NCI-H1694 treated with DMSO at 0.1 percent for 48 hours (cell line): ENCODE measurements at places on chromosomes 2 and 18.

DNA sequence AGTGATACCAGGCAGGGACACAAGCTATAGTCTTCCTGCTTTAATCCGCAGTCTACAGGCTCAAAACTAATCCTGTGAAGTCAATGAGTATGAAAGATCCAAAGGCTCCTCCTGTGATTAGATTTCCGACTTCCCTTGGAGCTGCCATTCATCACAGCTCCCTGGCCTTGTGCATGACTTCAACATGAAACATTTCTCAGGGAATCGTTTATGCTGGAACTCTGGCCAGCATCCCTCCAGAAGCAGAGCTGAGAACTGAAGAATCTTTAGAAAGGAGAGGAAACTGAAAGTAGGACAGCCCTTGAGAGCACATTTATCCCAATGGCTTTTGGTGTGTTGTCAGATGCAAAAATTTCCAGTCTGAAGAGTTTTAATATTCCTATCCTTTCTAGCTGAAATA lies 84.3 kb upstream of the SESTD1 start:
- no peak for DNase-seq

GRCh38 chr18:66210875-66211274 lies 393.0 kb downstream of the CDH19 start:
- no peak for DNase-seq

DNA sequence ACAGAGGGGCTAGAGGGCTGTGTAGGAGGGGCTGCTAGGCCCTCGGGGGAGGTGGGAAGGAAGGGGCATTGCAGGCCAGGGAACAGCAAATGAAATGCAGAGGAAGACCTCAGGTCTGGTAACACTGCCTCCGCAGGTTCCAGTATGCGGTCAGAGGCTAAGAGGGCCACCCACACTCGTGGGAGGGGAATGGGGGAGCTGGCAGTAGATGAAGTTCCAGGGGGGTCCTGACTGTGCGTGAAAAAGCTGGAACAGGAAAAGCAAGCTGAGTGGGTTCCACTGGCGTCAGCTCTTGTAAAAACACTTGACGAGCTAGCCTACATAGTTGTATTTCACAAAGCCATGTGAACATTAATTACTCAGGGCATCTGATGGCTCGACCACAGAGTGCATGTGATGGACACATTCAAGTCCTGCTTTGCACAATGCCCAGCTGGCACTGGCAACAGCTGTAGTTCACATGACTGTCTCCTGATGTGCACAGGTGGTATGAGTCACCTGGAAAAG lies 29.0 kb upstream of the PTPN4 start:
- DNase-seq, result no peak

GRCh38 chr18:49169037-49169521 lies 218.3 kb upstream of the SMAD7 start:
- no peak for DNase-seq

- no peak for DNase-seq
These were observed 17.3 kb downstream of the PFN4 start for GRCh38 chr2:24105816-24106215.
